ENCODE measurements at places on chromosomes 6 and 20.

DNA sequence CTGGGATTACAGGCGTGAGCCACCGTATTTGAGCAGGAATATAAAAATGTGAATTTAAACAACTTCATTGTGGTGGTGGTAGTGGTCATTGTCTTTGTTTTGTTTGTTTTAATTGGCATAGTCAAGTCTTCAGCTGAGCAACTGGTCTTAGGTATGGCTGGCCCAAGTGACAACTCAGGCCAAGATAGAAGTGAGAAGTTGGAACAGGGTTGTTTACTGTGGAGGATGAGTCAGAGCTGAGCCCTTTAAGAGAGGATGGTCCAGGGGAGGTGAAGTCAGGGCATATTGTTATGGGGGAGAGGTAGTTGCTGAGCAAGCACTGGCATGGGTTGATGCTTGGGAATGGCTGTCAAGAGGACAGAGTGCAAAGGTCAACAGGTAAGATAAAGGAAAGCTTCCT lies 308.2 kb downstream of the FARS2 start:
- DNase-seq, result no peak

DNA sequence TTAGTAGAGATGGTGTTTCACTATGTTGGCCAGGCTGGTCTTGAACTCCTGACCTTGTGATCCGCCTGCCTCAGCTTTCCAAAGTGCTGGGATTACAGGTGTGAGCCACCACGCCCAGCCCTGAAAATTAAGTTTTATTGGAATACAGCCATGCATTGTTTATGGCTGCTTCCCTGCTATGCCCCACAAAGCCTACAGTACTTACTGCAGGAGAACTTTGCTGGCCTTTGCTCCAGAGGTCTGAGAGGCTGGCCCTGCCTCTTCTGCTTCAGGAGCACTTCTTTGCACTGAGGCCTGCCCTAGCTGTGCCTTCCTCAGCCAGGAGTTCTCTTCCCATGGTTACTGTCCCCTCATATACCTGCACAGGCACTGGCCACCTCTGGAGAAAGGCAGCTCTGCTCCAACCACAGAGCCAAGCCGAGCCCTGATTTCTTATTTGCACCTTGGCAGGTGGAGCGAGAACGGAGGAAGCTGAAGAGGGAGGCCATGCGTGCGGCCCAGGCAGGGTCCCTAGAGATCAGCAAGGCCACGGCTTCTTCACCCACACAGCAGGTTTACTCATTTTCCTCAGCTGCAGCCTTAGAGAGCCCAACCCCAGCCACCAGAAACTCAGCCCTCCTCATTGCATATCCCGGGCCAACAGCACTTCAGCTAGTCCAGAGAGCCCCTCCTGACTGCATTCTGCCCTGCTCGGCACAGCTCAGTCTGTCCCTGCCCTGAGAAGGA lies 20.8 kb downstream of the C20orf173 start:
- DNase-seq, result no peak

GRCh38 chr6:155434096-155434495 lies 21.5 kb downstream of the NOX3 start:
- no peak for DNase-seq

DNA sequence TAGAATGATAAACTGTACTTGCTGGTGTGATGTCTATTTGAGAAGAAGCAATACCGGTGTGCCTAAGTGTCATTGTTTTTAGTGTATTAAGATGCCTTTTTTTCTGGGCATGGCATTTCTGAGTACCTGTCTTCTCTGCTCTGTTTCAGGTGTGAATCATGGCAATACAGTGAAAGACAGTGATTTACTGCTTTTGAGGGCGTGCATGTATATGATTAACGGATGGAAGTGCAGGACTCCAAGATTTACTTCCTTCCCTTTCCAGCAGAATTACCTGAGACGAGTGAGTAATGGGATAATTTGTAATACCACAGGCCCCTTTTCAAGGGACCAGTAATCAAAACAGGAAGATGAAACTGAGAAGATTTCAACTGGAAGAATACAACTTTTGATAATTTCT lies 315.8 kb downstream of the SOX4 start:
- no peak for DNase-seq

GRCh38 chr6:134521116-134521501 lies 203.2 kb upstream of the SGK1 start:
- no peak for DNase-seq

DNA sequence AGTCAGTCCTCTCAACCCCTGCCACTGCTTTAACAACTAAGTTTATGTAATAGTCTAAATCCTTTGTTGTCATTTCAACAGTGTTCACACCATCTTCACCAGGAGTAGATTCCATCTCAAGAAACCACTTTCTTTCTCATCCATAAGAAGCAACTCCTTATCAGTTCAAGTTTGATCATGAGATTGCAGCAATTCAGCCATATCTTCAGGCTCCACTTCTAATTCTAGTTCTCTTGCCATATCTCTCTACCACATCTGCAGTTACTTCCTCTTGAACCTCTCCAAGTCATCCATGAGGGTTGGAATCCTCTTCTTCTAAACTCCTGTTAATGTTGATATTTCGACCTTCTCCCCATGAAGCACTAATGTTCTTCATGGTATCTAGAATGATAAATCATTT lies 57.9 kb upstream of the FOXO3 start:
- DNase-seq, result no peak

- DNase-seq, result no peak
These were observed 132.7 kb upstream of the LRFN2 start for GRCh38 chr6:40719671-40720374.

GRCh38 chr20:17934141-17934862 lies 34.3 kb downstream of the SNX5 start:
- DNase-seq, result no peak

DNA sequence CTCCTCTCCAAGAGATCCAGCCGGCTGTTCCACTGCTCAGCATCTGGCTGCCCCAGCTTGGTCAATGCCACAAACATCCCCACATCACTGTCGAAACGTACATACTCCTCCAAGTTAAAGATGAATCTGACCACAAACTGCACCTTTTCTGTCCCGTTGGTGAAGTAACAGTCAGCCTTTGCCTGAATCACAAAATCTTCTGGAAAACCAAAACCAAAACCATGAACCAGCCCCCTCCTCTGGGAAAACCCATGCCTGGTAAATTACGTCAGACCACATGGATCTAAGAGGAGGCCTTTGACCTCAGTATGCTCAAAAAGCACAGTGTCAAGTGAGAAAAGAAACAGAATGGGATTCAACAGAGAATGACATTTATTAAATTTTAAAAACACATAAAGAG lies 1.7 kb downstream of the HLA-DOB start:
- DNase-seq, result no peak

- no peak for DNase-seq
These were observed 28.8 kb downstream of the MTRES1 start for GRCh38 chr6:107056796-107057195.
